ENCODE measurements at places on chromosomes 1 and 21.

DNA sequence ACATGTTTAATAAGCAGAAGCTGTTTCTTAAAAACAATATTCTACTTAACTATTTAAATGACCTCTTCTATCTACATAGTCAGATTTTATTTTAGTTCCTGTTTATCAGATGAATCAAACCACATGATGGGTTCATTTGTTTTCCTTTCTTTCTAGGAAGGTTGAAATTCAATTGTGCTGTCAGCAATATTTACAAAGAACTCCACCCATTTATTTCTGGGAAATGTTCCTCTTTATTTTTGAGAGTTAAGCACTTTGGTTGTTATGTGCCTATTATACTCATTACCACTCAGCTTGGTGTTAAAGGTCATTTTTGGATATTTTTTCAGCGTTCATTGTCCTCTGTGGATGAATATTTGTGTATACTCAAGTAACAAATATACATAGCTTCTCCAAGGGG is 84.9 kb downstream of the C4BPA start:
- no peak for DNase-seq

- DNase-seq: no peak
Measured at GRCh38 chr1:116572099-116572498, 1.3 kb upstream of the CD58 start.

DNA sequence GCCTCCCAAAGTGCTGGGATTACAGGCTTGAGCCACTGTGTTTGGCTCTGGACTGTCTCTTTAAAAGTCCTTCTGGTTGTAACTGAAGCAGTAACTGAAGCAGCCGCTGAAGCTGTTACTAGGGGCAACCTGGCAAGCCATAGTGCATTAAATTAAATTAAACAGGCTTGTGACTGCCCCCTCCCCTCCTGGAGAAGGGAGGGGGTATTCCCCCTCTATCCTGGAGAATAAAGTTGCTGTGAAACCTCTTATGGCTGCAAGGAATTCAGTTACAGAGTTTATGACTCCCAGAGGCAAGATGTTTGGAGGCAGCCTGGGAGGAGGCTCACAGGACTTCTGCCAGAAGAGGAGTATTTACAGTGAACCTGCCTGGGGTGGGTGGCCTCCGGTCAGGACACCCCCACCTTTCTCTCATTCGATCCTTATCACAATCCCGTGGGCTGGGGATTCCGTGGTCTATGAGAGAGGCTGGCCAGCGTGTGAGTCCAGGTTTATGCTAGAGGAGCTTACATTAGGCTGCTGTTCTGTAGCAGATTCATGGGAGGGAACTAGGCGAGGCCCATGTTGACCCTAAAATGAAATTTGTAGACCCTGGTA is 8.3 kb downstream of the TTC22 start:
- DNase-seq: no peak

DNA sequence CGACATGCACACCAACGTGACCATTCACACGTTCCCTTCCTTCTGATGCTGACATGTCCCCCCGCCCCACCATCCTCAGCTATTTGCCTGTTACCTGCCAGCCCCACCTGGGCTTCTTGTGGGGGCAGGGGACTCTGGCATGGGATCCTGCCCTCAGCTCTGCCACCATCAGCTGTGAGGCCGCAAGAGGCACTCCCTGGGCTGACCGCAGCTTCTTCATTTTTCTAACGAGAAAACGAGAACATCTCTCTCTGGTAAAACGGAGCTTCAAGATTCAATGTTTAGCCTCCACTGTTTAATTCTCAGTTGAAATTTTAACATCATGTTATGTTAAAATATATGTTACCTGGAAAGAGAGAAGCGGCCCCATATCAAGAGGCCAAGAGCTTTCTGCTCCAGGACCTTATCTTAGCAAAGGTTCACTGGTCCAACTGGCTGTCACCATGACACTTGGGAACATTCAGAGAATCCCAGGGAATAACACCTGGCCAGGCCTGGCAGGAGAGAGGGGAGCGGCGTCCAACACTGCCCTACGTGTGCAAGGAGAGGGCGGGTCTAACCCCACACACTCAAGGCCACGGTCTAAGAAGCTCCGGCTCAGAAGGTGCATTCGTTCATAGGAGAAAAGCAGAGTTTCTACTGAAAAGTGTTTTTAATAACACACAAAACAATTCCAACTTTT is 51.3 kb downstream of the HLCS start:
- DNase-seq: no peak

DNA sequence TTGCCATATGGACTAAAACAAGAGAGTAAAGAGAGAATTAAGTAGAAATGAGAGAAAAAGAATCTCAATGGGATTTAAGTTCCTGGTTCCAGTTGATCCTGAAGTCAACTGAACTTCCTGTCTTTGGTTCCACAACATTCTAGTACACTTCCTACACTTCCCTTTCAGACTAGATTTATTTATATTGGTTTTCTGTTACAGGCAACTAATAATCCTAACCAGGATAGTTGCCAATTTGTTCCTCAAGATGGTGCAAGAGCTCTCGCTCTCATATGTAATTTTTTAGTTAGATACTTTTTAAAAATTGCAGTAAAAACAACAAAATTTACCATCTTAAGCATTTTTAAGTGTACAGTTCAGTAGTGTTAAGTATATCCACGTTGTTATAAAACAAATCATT is 28.8 kb upstream of the TRIM45 start:
- peak; percentile 24 for DNase-seq

DNA sequence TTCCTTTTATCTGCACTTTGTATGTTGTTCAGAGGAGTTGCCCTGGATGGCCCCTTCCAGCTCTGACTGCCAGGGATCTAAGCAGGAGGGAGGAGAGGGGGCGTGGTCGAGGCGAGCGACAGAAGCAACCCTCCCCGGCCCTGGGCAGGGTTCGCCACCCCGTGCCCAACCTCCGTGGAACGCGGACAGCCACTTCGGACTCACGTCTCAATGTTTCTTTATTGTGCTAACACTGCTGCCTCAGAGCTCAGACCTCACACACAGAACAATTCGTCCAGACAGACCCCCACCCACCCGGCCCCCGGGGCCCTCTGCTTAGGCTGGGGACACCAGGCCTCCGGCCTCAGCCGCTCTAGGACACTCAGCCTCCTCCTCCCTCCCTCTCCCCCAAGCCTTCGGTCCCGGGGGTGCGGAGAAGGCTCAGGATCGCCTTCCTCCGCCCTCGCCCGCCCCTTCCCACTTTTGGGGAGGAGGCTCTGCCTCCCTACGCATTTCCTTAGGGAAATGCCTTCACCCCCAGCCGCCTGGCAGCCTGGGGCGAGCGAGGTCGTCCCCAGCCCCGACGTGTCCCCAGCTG is 8.3 kb downstream of the VSIG8 start:
- peak; percentile 57 for DNase-seq

DNA sequence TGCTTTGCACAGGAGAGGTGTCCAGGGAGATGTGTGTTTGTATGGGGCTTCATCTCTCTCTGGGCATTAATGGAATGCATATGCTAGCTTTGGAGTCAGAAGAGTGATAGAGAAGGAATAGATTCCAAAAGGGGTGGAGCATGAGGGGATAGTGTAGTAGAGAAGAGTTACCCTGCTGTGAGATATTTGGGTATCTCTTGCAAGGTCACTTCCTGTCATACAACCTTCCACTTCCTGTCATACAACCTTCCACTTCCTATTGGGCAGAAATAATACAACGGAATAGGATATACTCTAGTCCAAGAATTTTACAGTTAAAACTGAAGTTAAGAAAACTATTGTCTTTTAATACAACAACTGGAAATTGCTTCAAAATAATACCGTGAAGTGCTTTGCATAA is 351.8 kb upstream of the FMN2 start:
- DNase-seq: no peak

GRCh38 chr1:31505911-31506497 is 70.3 kb upstream of the TINAGL1 start:
- peak; percentile 17 for DNase-seq

DNA sequence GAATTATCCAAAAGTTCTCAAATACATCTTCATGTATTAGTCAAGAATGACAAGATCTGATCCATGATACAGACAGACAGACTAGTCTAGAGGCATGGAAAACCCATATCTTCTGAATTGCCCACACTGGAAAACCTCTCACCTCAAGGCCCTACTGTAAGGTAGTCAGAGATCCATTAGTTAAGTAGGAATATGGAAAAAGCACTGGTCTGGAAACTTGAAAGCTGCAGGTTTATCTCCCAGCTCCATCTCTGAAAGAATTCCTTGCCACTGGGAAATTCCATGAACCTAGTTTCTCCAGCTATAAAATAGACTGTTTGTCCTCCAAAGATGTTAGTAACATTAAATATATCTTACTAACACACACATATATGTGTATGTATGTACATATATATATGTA is 169.2 kb downstream of the AKT3 start:
- DNase-seq: no peak

DNA sequence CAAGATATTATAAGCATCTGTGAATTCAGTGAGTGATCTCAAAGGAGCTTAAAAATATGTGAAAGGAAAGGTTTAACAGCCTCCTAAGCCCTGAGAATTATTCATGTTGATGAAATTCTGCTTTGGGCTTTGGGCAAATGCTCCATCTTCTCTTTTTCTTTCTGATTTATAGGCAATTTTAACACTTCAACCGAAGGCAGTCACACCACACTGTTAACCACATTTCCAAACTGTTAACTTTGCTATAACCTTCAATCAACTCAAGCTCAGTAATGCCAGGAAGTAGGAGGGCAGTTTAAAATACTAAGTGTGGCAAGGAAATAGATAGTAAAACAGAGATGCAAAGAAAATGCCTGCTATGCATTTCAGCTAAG is 54.4 kb upstream of the NEK7 start:
- DNase-seq: no peak

DNA sequence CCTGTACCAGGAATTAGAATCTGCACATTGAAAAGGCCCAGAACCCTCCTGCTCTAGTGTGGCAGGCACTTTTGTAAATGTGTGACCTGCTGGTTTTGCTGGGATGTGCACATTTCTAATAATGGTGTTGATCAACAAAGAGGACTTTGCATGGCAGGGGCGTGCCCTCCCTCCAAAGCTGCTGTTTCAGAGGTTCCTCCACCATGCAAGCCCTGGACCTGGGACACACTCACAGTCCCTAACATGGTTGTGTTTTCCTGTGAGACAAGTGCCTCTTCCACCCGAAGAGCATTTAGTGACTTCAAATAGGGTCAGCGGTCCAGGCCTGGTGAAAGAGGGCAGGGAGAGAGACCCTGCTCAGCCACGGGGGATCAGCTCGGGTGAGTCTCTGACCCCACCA is 28.1 kb downstream of the TENT5C start:
- DNase-seq: no peak

DNA sequence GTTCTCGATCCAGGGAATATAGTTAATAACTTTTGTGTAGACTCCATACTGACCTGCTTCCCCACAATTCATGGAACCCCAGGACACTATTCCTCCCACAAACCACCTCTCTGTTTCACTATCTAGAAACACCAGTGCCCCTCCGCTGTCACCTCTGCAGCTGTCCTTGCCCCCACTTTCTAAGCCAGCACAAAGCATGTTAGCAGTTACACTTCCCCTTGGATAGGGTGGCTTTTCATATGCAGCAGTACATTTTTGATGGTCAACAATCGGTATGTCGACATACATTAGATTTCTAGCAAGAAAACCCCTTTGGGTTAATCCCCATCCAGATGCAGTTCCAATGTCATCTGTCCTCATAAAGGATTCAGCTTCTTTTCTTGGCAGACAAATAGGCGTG is 14.4 kb downstream of the TARDBP start:
- no peak for DNase-seq

DNA sequence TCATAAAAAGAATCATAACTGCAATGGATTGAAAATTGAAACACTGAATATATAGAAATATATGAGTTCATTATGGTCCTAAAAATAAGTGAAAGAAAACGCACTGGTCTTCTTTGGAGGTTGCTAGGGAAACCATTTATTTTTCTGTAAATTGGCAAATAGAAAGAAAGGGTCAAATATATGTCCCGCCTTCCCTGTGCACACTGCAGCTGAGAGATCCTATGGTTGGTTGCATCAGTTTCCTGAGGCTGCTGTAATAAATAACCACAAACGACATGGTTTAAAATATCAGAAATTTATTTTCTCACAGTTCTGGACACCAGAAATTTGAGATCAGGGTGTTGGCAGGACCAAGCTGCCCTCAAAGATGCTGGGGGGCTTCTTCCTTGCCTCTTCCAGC is 35.0 kb downstream of the CA6 start:
- no peak for DNase-seq

- no peak for DNase-seq
Measured at GRCh38 chr1:214425716-214426425, 125.5 kb downstream of the PTPN14 start.

GRCh38 chr1:21762022-21762404 is 20.9 kb downstream of the USP48 start:
- DNase-seq: no peak

- no peak for DNase-seq
Measured at GRCh38 chr1:103171041-103171590, 62.8 kb upstream of the COL11A1 start.

DNA sequence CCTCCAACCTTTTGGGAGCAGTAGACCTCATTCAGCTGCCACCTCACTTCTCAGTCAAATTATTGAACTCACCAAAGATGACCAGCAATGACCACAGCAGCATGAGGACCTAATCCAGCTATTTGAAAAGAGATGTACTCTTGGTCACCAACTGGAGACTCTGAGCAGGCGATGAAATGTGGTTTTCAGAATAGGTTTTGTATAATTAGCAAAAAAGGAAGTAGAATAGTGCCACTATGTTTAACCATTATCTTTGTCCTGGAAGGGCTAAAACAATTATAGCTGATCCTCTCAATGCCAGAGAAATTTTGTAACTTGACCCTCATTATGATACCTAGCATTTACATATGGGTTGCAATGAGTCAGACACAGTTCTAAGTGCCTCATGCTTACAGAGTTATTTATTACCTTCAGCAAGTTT is at the start of gene FCRL2:
FCRL2 (minus strand) TSS at position 162 of the 421 bp plus-strand sequence; CDS start at position 103, 59 bp downstream.
- no peak for DNase-seq

GRCh38 chr1:154863315-154864174 is 6.5 kb downstream of the KCNN3 start:
- DNase-seq: peak; percentile 75

DNA sequence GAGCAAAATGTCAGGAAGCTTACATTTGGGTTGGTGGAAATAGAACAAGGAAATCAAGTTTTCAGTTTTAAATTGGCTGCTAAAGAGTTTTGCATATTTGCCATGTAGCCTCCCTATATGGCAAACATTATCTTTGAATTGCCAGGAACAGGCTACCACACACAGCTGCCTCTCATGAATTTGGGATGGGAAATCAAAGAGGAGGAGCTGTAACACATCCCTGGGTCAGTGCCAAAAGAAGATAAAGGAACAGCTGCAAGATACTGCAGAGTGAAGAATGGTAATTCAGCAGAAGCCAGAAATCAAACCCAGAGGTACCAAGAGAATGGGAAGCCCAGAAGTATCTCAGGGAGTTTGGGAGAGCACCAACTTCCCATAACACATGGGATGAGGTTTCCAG is 18.6 kb upstream of the RASAL2 start:
- no peak for DNase-seq
